ENCODE measurements at places on chromosomes 11 and 22. TPM values are rescaled to one million over a fixed set of nuclear protein-coding genes. Genes with fewer than 3 reads are reported as not detected.

The RAG1 gene
- 1.3 TPM for total RNA-seq

- no peaks in the 10 kb centered on the region for H3K36me3 ChIP-seq
- no peaks in the 10 kb centered on the region for H3K27me3 ChIP-seq
- no peaks in the 10 kb centered on the region for H3K4me1 ChIP-seq
- H3K4me3 ChIP-seq, result no peak overlapping the region
- DNase-seq, result no peak
- H3K27ac ChIP-seq, result no peak overlapping the region
Measured at GRCh38 chr11:70158201-70158600, 44.9 kb upstream of the FADD start.

DNA sequence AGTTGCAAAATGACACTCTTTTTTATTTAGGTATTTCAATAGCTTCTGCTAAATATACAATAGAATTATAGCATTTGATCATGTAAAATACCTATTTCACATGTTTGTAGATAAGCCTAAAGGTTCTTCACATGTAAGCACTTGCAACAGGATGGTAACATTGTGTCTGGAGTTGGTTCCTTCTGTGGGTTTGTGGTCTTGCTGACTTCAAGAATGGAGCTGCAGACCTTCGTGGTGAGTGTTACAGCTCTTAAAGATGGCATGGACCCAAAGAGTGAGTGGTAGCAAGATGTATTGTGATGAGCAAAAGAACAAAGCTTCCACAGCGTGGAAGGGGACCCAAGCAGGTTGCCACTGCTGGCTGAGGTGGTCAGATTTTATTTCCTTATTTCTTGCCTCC is 246.4 kb upstream of the PDGFD start:
- H3K36me3 ChIP-seq, result no peaks in the 10 kb centered on the region
- no peak overlapping the region for H3K4me3 ChIP-seq
- no peak overlapping the region for H3K27ac ChIP-seq
- H3K27me3 ChIP-seq, result no peaks in the 10 kb centered on the region
- no peak for DNase-seq
- H3K4me1 ChIP-seq, result no peaks in the 10 kb centered on the region

DNA sequence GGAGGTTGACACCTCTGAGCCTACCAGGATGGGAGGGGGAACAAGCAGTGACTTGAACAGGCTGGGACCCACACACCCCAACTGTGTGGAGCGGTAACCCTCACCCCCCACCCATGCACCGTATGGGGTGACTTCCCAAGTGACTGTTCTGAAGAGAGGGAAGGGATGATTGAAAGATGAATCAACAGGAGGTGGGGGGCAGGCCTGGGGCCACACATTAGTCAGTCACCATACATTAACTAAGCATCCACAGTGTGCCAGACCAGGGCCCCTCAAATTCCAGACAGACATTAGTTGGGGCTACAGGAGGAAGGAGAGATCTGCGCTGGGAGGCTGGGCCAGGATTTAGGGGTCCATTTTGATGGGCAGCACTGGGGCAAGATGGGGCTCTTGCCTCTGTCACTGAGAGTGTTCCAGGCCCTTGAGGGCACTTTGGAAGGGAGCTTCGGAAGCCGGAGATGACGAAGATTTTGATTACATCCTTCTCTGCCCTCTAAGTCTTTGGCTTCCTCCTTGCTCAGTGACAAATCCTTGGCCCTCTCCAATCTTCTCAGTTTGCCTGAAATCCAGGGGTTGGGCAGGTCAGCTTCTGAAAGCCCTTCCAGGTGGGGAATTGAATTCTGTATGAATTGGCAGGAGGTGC is 966 bp downstream of the SMTN start:
- no peak for DNase-seq
- H3K27me3 ChIP-seq, result no peaks in the 10 kb centered on the region
- H3K27ac ChIP-seq, result peak overlapping the region; percentile 98

The IRAG1 gene
- 12.9 TPM for total RNA-seq

- no peak overlapping the region for H3K4me3 ChIP-seq
- H3K4me1 ChIP-seq, result no peaks in the 10 kb centered on the region
Measured at GRCh38 chr22:27624705-27625104, 176.9 kb downstream of the MN1 start.

The MUC6 gene
- 0.09 TPM for total RNA-seq

DNA sequence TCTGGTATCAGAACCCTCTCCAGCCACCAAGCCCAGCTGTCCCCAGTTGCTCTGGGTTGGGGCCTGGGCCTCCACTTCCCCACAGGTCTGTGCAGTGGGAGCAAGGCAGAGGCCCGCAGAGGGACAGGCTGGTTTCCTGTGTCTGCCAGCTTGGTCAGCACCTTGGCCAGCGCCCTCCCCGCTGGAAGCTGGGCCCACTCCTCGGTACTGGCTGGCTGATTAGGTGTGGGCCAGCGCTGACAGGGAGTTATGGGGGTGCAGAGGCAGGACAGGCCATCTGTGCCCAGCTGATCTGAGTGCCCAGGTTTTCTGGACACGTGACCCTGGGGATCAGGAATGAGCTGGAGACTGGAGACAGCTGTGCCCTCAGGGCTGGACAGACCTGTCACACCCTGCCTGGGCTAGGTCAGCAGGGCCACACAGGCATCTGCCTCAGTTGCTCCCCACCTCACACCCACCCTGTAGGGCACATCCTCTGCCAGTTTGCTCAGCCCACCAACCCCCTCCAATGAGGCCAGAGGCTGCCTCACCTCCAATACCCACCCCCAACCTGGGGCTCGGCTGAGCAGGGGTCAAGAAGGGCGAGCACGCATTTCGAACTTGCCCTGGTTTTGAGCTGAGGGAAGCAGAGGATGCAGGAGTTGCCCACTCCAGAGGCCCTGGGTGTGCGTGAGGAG is 175.3 kb downstream of the IGLL1 start:
- no peak for DNase-seq
- no peak overlapping the region for H3K27ac ChIP-seq

- H3K36me3 ChIP-seq, result no peaks in the 10 kb centered on the region
- no peak overlapping the region for H3K27ac ChIP-seq
- no peak overlapping the region for H3K4me3 ChIP-seq
- no peak for DNase-seq
- H3K4me1 ChIP-seq, result no peaks in the 10 kb centered on the region
- H3K27me3 ChIP-seq, result no peaks in the 10 kb centered on the region
Measured at GRCh38 chr11:6269994-6270393, 10.4 kb downstream of the CCKBR start.

The ME3 gene
- total RNA-seq, result 18.6 TPM

The APOL4 gene
- total RNA-seq, result 29.0 TPM

DNA sequence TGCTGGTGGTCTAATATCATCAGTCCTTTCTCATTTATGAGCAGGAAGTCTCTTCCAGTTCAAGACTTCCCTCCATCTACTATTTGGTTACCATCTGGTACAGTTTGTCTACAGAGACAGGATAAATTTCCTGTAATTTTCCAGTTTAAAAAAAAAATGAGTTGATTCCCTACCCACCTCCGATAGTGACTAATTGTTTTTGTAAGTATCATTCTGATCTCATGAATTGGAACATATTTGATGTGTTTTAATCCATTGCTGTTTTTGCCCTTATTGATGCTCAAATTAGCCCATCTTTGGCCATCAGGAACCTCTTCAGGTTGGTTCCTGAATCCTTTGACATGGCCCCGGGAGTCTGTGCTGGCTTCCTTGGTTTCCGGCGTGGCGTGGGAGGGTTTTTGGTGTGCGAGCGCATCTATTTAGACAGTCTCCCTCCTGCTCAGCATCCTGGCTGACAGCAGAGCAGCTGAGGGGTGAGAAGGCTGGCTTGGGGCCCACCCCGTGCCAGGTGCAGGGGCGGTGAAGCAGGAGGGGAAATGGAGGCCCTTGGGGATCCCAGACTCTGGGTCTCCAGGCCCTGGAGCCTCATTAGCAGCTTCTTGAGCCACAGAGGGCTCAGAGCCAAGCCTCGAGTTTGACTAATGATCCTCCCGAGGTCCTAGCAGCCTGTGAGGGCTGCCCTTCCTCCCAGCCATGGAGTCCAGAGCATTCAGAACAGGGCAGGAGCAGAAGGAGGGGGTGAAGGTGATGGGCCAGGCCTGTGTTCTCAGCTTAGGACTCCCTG is 6.8 kb downstream of the OMP start:
- H3K36me3 ChIP-seq, result no peaks in the 10 kb centered on the region
- no peak for DNase-seq
- no peak overlapping the region for H3K4me3 ChIP-seq
- H3K27me3 ChIP-seq, result no peaks in the 10 kb centered on the region
- H3K27ac ChIP-seq, result no peak overlapping the region

GRCh38 chr11:66409226-66409625 is 11.6 kb upstream of the NPAS4 start:
- peaks cover 30% of the 10 kb centered on the region for H3K27me3 ChIP-seq
- no peaks in the 10 kb centered on the region for H3K36me3 ChIP-seq
- H3K4me3 ChIP-seq, result peak overlapping the region; percentile 44
- peaks cover 6% of the 10 kb centered on the region for H3K4me1 ChIP-seq
- no peak overlapping the region for H3K27ac ChIP-seq

The RGL4 gene
- total RNA-seq, result 1.9 TPM

The FGF3 gene
- total RNA-seq, result not detected

- peak overlapping the region; percentile 90 for H3K4me3 ChIP-seq
- H3K4me1 ChIP-seq, result peaks cover 23% of the 10 kb centered on the region
- DNase-seq, result peak; percentile 60
- no peaks in the 10 kb centered on the region for H3K27me3 ChIP-seq
Measured at GRCh38 chr11:76234021-76234415, 27.7 kb upstream of the WNT11 start.

GRCh38 chr22:49999946-50000586 is 12.5 kb downstream of the IL17REL start:
- H3K27ac ChIP-seq, result no peak overlapping the region

The ASCL2 gene
- 1.7 TPM for total RNA-seq

GRCh38 chr11:45930951-45931570 is 8.6 kb downstream of the LARGE2 start:
- H3K4me1 ChIP-seq, result peaks cover 18% of the 10 kb centered on the region
- peaks cover under 1% of the 10 kb centered on the region for H3K27me3 ChIP-seq
- peaks cover 46% of the 10 kb centered on the region for H3K36me3 ChIP-seq
- H3K4me3 ChIP-seq, result no peak overlapping the region

DNA sequence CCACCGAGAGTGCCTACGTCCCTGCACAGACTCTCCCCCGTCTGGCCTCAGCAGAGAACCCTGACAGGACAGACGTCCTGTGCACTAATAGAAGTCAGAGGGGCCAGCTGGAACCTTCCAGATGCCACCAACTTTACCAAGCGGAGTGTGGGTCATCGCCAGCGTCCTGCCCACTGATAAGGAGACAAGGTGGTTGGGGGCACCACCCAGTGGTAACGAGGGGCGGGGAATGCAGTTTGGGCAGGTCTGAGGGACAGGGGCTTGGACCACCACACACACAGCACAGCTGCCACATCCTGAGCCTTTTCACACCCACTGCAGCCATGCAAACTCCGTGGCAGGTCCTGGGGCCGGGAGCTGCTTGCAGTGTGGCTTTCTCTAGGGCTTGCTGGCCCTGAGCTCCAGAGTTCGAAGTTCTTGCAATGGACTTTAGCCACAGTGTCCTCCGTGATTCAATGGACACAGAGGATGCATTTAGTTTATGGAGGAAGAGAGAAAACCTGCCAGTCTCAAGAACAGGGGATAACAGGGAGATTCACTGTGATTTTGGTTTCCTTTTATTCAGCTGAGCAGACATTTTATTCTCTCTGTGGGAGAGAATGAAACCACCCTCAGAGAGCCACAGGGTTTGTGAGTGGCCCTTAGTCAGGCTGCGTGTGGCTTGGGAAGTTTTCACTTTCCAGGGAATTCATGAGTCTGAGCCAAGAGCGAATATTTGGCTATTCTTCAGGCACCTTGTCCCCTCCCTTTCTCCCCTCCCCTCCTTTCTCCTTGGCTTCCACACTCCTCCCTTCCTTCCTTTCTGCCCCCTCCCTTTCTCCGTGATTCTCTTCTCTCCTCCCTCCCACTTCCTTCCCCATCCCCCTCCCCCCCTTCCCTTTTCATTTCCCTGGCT is 13.1 kb downstream of the MRGPRG start:
- peaks cover 10% of the 10 kb centered on the region for H3K4me1 ChIP-seq
- H3K27ac ChIP-seq, result no peak overlapping the region
- peak; percentile 19 for DNase-seq
- no peaks in the 10 kb centered on the region for H3K36me3 ChIP-seq
- H3K27me3 ChIP-seq, result peaks cover 36% of the 10 kb centered on the region

The TEX54 gene
- total RNA-seq, result not detected

DNA sequence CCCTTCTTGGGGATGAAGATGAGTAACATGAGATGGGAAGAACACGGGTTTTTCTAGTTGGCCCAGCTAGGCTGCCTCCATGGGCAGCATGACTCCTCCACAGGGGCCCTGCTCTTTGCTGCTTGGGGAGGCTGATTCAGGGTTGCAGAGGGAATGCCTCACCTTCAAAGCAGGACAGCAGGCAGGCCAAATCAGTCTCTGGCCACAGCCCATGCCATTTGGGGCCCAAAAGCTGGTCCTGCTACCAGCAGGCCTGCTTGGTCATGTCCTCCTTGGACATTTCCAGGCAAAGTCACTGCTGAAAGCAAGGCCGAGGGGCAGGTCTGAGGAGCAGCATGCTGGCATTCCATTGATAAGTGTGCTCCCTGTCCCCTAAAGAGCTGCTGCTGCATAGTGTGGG is 13.8 kb upstream of the MAPK8IP1 start:
- no peaks in the 10 kb centered on the region for H3K4me1 ChIP-seq
- no peak overlapping the region for H3K4me3 ChIP-seq
- no peak for DNase-seq
- peaks cover 100% of the 10 kb centered on the region for H3K36me3 ChIP-seq
- no peaks in the 10 kb centered on the region for H3K27me3 ChIP-seq
- no peak overlapping the region for H3K27ac ChIP-seq

DNA sequence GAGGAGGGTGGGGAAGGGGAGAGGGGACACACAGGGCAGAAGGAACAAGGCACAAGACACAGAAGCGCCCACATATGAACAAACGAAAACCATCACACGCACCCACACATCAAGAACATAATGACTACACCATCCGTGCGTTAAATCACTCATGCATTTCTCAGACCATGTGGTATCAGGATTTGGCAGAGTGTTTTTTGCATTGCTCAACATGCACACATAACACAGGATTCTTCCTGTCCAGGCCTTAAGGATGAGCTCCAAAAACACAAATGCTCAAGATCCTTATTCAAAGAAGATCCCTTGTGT is 309.5 kb downstream of the CADM1 start:
- no peaks in the 10 kb centered on the region for H3K4me1 ChIP-seq
- H3K36me3 ChIP-seq, result no peaks in the 10 kb centered on the region

The TMEM86A gene
- total RNA-seq, result 11.7 TPM

- no peaks in the 10 kb centered on the region for H3K4me1 ChIP-seq
- H3K4me3 ChIP-seq, result no peak overlapping the region
- DNase-seq, result no peak
- H3K36me3 ChIP-seq, result no peaks in the 10 kb centered on the region
- no peak overlapping the region for H3K27ac ChIP-seq
Measured at GRCh38 chr11:20844630-20845029, 175.2 kb downstream of the NELL1 start.

- peaks cover 92% of the 10 kb centered on the region for H3K27me3 ChIP-seq
- H3K4me1 ChIP-seq, result peaks cover 29% of the 10 kb centered on the region
- no peak overlapping the region for H3K27ac ChIP-seq
- no peaks in the 10 kb centered on the region for H3K36me3 ChIP-seq
- no peak for DNase-seq
Measured at GRCh38 chr11:124841840-124842239, 23.4 kb upstream of the ROBO3 start.

The OTOG gene
- not detected for total RNA-seq

GRCh38 chr11:72642884-72643522 is 31.2 kb downstream of the PDE2A start:
- H3K4me1 ChIP-seq, result peaks cover 18% of the 10 kb centered on the region
- DNase-seq, result peak; percentile 72
- peak overlapping the region; percentile 10 for H3K27ac ChIP-seq
- H3K4me3 ChIP-seq, result peak overlapping the region; percentile 62
- no peaks in the 10 kb centered on the region for H3K36me3 ChIP-seq
- peaks cover 32% of the 10 kb centered on the region for H3K27me3 ChIP-seq

The ACTN3 gene
- total RNA-seq, result 0.24 TPM

The P2RX3 gene
- total RNA-seq, result not detected

The OR6A2 gene
- 0.18 TPM for total RNA-seq

Data from lower lobe of right lung (tissue), 2 donors.